Activated CD4-positive, alpha-beta T cell treated with anti-CD3 and anti-CD28 coated beads for 1 hour (primary cell): ENCODE measurements at places on chromosomes 3 and 15.

DNA sequence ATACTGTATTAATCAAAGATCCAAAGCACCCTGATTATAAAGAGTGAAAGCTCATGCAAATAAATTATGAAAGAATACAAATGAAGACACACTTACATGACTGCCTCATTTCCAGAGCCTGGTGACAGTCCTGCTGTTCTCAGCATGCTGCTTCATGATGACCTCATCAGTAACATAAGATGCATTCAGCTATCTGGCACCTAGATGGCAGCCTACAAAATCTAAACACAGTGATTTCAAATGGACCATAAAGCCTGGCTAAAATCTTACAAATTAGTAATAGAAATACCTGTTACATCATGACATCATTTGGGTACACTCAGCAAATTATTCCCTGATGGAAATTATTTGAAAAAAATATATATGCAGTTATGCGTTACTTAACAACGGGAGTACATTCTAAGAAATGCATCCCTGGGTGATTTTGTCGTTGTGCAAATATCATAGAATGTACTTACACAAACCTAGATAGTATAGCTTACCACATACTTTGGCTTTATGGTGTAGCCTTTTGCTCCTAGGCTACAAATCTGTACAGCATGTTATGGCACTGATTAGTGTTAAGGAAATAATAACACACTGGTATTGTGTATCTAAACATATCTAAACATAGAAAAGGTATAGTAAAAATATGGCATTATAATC is 207.2 kb downstream of the EPHA3 start:
- DNase-seq, result no peak

DNA sequence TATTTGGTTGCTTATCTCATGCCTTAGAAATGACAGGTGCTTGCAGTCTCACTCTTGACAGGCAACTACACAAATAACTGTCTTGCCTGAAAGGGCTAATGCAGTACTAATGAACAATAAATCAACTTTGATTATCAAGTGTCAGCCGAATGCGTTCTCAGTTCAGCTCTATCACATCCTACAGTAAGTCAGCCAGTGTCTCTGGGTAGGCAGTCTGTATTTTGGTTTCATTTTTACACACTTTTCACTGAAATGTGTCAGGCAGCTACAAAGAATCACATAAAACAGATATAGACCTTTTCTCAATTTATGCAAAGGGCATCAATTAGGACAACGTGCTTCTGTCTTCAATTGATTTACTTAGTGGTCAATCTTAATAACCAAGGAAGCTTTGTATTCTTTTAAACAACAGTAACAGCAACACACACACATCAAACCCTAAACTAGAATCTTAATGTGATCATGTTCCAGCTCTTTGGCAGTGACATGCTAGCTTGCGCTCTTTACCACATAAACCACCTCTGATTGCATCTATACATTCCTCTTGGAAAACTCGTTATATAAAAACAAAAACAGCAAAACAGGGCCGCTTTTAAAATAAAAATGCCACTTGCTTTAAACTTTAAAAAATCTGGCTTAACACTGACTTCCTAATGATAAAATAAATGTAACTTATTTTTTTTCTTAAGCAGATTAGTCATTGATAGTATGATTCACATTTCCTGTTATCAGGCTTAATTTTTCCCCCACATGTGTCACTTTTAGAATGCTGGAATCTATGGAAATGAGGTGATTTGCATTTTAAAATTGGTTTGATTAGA is 520.4 kb downstream of the FOXP1 start:
- no peak for DNase-seq

DNA sequence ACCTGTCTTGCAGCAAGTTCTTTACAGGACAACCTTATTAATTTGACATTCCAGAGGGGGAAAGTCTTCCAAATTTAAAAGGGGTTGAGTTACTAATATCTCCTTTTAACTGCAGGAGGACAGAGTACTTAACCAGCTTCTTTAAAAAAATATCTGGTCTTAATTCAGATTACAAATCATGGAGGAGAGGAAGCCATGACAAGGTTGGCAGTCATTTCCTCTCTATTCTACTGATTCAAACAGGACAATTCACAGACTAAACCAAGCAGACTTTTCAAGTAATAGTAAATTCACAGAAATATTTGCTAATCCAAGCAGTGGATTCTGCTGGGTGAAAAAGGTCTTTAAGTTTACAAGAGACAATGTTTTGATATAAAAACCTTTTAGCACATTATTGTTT is 185.3 kb downstream of the CFAP20DC start:
- no peak for DNase-seq

DNA sequence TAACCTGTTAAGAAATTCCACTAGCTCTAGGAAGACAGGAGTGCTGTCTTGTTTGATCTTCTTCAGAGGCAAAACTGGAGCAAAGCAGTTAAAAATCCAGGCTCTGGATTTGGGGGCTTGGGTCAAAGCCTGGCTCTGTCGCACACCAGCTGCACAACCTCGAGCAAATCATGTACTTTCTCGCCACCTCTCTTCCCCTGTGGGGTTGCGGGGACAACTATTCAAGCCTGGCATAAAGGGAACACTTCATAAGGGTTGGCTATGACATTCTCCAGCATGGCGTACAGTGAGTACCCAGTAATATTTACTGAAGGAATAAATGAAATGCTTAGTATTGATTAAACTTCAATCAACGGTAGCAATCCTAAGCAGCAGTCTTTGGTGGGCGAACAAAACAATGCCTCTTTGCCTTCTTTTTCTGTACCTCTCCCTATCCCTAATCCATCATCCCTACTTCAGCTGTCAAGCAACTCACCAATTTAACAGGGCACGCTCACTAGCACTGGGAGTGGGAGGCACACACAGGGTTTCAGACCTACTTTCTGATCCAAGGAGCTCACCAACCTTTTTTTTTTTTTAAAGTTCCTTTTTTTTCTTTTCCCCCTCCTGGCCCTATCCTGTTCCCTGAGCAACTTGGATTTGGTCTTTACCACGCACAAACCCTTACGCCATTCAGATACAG is 33.0 kb downstream of the GNB5 start:
- DNase-seq, result no peak

- DNase-seq, result no peak
These were observed 8.0 kb upstream of the KNG1 start for GRCh38 chr3:186708983-186709679.
